ENCODE measurements at places on chromosomes 11 and 22. TPM values are rescaled to one million over a fixed set of nuclear protein-coding genes. Genes with fewer than 3 reads are reported as not detected.

RFPL1 gene
- total RNA-seq, result not detected

USP2 gene
- 8.9 TPM for total RNA-seq

OR52I1 gene
- total RNA-seq, result not detected

EXPH5 gene
- 0.52 TPM for total RNA-seq

PVALB gene
- 2.1 TPM for total RNA-seq

PAK1 gene
- 52.2 TPM for total RNA-seq

POU2AF2 gene
- total RNA-seq, result not detected

SCN2B gene
- total RNA-seq, result 2.1 TPM

TBX1 gene
- total RNA-seq, result 4.2 TPM

LBHD1 gene
- total RNA-seq, result 1.0 TPM

TREH gene
- 0.52 TPM for total RNA-seq

SCUBE1 gene
- under 0.01 TPM for total RNA-seq

KRTAP5-9 gene
- not detected for total RNA-seq

IRAG1 gene
- 2.6 TPM for total RNA-seq

NAV2 gene
- 43.3 TPM for total RNA-seq

SLC35E4 gene
- total RNA-seq, result 2.1 TPM

OR52A5 gene
- not detected for total RNA-seq

PLET1 gene
- total RNA-seq, result not detected

APOA4 gene
- total RNA-seq, result 0.52 TPM

PATE2 gene
- not detected for total RNA-seq

LRRC75B gene
- 1.6 TPM for total RNA-seq

GAB4 gene
- not detected for total RNA-seq

DDX25 gene
- total RNA-seq, result under 0.01 TPM

BEST1 gene
- total RNA-seq, result 2.1 TPM

TBX10 gene
- total RNA-seq, result not detected

P2RY6 gene
- 2.1 TPM for total RNA-seq

CCDC89 gene
- 1.0 TPM for total RNA-seq

KRTAP5-2 gene
- total RNA-seq, result not detected

OR51B4 gene
- total RNA-seq, result 0.52 TPM

MRPL16 gene
- total RNA-seq, result 23.5 TPM

ANO9 gene
- not detected for total RNA-seq

SYTL2 gene
- total RNA-seq, result 51.1 TPM

LRRC51 gene
- total RNA-seq, result 2.6 TPM

CADM1 gene
- total RNA-seq, result 35.0 TPM

RPLP2 gene
- total RNA-seq, result 414 TPM

MYRF gene
- total RNA-seq, result not detected
